ENCODE measurements at places on chromosomes 11 and 22. TPM values are rescaled to one million over a fixed set of nuclear protein-coding genes. Genes with fewer than 3 reads are reported as not detected.

GRCh38 chr11:65377777-65378176 is 4.7 kb downstream of the SLC25A45 start:
- no peak for DNase-seq

- no peak for DNase-seq
Measured at GRCh38 chr11:126366064-126366822, 10.8 kb downstream of the ST3GAL4 start.

- no peak for DNase-seq
Measured at GRCh38 chr22:30673136-30673535, 5.5 kb upstream of the DUSP18 start.

DNA sequence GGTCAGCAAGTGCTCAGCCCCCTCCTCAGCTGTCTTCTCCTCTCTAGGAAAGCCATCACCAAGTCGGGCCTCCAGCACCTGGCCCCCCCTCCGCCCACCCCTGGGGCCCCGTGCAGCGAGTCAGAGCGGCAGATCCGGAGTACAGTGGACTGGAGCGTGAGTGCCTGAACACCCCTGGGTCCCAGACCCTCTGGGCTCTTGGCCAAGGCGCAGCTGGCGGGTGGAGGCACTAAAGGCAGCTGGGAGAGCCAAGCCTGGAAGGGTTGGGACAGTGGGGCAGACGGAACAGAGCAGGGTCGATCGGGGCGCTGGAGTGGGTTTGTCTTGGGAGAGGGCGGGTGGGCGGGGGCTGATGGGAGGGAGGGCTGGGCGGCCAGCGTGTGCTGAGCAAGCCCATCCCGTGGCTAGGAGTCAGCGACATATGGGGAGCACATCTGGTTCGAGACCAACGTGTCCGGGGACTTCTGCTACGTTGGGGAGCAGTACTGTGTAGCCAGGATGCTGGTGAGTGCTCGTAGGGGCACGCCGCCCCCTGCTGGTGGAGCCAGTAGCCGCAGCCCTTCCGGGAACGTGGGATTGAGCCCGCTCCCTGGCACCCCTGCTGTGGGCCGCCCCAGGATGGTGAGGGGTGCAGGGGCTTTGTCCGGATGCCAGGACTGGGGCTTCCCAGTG is 14.1 kb upstream of the MDK start:
- no peak for DNase-seq

DNA sequence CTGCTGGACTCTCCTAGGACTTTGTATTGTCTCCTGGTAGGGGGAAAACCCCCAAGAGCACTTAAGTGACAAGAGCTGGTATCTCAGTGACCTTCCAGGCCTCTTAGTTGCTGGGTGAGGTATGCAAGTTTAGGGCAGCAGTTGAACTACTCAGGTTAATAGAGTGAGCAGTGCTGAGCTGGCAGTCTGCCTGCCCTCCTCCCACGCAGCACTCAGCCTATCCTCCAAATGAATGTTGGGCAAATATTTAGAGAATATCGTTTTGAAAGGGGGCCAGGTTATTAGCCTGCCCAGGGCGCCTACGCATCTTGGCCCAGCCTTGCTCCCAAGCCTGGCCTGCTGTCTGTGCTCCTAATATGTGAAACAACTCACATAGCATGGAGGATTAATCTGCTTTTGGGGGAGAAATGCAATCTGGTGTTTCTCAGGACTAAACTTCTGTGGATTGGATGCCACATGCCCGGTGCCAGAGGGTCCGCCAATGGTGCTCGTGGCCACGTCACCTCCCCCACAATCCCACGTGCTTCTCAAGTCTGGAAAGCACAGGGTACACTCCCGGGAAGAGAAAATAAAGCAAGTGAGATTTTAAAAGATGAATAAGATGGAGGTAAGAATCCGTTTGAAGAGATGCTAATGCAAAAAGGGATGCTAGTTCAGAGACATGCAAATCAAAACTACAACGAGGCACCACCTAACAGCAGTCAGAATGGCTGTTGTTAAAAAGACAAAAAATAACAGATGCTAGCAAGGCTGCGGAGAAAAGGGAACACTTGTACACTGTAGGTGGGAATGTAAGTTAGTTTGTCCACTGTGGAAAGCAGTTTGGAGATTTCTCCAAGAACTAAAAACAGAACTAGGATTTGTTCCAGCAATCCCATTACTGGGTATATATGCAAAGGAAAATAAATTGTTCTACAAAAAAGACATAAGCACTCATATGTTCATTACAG is 67.7 kb downstream of the SPON1 start:
- DNase-seq, result peak; percentile 66

- no peak for DNase-seq
Measured at GRCh38 chr11:70535191-70535971, 137.1 kb downstream of the CTTN start.

- no peak for DNase-seq
Measured at GRCh38 chr11:19953336-19953735, 206.9 kb downstream of the DBX1 start.

GRCh38 chr11:100229086-100229485 is 458.0 kb upstream of the ARHGAP42 start:
- DNase-seq, result no peak

- DNase-seq, result no peak
Measured at GRCh38 chr11:57974848-57975601, 48.7 kb upstream of the OR9Q1 start.

GRCh38 chr22:42437488-42438292 is 5.5 kb upstream of the NFAM1 start:
- DNase-seq, result peak; percentile 57

- DNase-seq, result no peak
Measured at GRCh38 chr11:93099806-93100205, 98.0 kb downstream of the SLC36A4 start.

- no peak for DNase-seq
Measured at GRCh38 chr11:11003226-11003625, 145.4 kb upstream of the ZBED5 start.

DNA sequence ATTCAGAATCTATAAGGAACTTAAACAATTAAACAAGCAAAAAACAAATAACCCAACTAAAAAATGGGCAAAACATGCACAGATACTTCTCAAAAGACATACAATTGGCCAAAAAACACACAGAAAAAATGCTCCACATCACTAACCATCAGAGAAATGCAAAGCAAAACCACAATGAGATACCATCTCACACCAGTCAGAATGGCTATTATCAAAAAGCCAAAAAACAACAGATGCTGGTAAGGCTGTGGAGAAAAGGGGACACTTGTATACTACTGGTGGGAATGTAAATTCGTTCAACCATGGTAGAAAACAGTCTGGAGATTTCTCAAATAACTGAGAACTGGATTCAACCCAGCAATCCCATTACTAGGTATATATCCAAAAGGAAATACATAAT is 24.8 kb downstream of the ENTHD1 start:
- DNase-seq, result no peak

DNA sequence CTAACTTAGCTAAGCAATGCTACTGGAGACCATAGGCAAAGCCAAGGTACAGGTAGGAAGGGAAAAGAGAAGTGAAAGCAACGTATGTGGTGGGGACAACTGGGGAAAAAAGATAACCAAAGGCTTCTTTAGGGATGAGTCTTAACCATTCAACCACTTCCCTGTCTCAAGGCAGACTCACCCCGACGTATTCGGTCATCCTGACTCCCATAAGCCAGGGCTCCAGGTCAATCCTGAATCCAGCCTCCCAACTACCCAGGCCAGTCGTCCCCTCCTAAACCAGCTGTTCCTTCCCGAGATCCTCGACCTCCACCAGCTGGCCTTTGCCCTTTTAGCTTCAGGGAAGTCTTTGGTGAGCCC is 330 bp downstream of the ACP2 start:
- DNase-seq, result no peak

DNA sequence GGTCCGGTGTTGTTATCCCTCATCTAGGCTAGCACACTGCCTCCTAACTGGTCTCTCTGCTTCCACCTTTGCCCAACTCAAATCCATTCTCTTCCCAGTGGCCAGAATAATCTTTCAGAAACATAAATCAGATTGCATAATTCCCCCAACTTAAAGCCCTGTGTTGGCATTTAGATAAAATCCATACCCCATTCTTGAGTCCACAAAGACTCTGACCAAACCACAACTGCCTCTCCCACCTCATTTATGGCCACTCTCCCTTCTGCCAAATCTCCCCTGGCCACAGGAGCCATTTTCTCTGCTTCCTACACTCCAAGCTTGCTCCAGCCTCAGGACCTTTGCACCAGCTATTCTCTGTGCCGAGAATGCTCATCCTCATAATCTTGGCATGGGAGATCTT is 36.8 kb downstream of the IL18 start:
- DNase-seq, result no peak

GRCh38 chr11:105100206-105100605 is 39.4 kb downstream of the CARD18 start:
- DNase-seq, result no peak

GRCh38 chr11:131614631-131615030 is 244.2 kb downstream of the NTM start:
- DNase-seq, result no peak

DNA sequence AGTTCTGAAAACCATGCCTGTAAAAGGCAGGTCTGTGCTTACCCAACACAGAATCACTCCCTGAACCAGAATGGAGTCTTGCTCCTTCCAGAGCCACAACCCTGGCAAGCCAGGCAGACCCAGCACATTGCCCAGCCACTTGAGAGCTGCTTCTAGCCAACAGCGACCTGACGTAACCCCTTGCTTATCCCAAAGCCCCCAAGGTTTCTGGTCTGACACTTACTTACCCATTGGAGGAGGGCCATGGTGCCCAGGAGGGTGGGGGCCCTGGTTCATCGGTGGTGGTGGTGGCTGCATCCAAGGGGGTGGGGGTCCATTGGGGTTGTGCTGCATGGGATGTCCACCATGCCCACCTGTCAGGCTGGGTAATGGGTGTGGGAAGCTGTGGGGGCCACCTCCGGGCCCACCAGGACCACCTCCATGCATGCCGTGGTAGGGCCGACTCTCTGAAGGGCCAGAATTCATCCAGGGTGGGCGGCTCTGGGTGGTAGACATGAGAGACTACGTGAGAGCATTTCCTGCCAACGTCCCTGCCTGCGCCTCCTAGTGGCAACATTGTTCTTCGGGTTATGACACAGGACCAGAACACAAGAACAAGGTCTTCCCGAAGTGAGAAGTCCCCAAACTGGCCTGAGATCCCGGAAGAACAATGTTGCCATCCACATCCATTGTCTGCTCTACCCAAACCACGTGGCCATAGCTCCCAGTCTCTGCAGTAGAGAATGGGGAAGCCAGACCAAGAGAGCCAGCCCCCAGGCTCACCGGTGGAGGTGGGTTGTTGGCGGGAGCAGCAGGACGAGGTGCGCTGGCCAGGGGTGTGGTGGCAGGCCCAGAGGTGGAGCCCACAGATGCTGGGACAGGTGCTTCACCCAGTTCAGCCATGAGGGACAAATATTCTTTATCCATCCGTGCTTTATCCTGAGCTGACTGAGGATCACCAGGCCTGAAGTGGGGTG is 7.8 kb upstream of the PYGM start:
- DNase-seq, result peak; percentile 54

- DNase-seq, result no peak
Measured at GRCh38 chr11:69419662-69420395, 61.6 kb upstream of the LINC01488 start.

RBM14 gene
- total RNA-seq, result 34.3 TPM

KCNA4 gene
- total RNA-seq, result 0.06 TPM

RBMXL2 gene
- not detected for total RNA-seq

TMEM126A gene
- total RNA-seq, result 98.7 TPM

TRIM6 gene
- total RNA-seq, result 6.4 TPM

KRTAP5-9 gene
- not detected for total RNA-seq

MS4A3 gene
- not detected for total RNA-seq

CD3E gene
- not detected for total RNA-seq
